Muscle of arm (tissue), 14 donors: ENCODE measurements at places on chromosomes 5 and 9.

- DNase-seq = no peak
Observed at GRCh38 chr5:154351566-154351965, 94.2 kb upstream of the SAP30L start.

- no peak for DNase-seq
Observed at GRCh38 chr9:88521308-88521707, 13.7 kb upstream of the NXNL2 start.

DNA sequence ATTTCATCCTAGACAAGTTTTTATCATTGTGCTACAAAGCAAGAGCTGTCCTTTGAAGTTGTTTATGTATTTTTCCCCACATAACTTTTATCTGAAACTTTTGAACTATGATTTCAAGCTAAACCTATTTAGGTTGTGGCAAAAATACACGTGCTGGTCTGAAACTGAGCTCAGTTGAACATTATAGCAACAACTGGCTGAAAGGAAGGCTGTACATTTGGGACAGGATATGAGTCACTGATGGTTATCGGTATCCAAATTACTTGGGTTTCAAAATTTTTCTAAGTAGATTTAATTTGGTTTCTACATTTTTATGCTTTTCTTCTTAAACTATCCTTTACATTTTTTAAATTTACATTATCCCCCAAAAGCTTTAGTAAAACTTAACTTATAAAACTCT, 627.3 kb upstream of the NUDT12 start:
- DNase-seq = no peak

DNA sequence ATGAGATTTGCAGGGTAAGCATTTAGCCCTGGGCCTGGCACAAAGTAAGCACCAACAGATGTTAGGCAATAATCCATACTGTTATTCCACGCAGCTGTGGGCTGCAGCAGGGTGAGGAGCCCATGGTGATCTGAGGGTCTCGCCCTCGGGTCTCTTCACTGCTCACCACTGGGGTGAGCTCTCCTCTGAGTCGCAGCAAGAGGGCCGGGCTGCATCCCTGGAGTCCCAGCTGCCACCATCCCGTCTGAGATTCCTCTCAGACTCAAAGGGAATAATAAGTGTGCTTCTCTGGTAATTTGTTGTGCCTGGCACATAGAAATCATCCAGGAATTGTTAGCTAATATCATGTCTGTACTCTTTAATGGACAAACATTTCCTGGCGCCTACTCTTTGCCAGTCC, 6.9 kb downstream of the NKX2-5 start:
- no peak for DNase-seq
